ENCODE measurements at places on chromosomes 4 and X.
A peak's percentile ranks its signal among the peaks of the same experiment; 100 is the strongest.

- no peak for DNase-seq
Observed at GRCh38 chrX:23292354-23292987, 42.2 kb upstream of the PTCHD1 start.

GRCh38 chr4:124947622-124948265 lies 235.2 kb upstream of the ANKRD50 start:
- DNase-seq = no peak

GRCh38 chr4:38724475-38724808 lies 58.3 kb downstream of the TLR10 start:
- DNase-seq = no peak

GRCh38 chr4:95256108-95256835 lies 292.5 kb downstream of the UNC5C start:
- DNase-seq = no peak

- DNase-seq = no peak
Observed at GRCh38 chr4:15150631-15151030, 148.3 kb downstream of the CPEB2 start.

DNA sequence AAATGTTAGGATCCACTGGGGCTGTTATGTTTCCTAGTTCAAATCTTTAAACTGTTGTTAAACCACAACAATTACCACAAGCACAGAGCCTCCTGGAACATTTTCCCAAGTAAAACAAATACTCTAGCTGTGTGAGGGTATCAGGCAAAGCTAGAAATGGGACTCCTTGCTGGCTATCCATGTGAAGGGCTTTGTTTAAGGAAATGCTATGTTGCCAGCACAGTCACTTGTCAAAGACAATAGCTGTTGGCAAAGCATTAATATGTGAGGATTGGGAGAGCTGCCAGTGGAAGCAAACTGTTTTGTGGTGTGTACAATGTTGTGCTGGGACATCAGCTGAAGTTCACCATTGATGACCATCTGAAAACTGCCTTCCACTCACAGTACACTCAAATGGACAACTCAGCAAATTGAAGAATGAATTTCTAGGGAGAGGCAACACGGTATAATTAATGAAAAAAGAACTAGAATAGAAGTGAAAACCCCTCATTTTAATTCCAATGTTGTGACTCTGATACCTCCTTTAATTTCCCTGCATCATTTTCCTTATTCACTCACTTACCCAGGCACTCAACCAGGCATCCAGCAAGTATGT lies 100.8 kb downstream of the ANXA3 start:
- no peak for DNase-seq

DNA sequence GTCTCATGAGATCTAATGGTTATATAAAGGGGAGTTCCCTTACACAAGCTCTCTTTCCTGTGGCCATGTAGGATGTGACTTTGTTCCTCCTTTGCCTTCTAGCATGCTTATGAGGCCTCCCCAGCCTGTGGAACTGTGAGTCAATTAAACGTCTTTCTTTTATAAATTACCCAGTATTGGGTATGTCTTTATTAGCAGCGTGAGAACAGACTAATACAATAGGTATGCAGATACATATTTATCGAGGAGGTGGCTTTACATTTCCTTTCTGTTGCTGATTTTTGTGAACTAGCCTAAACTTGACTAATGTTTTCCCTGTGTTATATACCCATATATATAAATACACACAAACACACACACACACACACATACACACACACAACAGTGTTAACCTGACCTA lies 80.2 kb downstream of the VCX2 start:
- DNase-seq = no peak

GRCh38 chr4:54228546-54228945 lies 547 bp upstream of the PDGFRA start:
- DNase-seq = no peak

DNA sequence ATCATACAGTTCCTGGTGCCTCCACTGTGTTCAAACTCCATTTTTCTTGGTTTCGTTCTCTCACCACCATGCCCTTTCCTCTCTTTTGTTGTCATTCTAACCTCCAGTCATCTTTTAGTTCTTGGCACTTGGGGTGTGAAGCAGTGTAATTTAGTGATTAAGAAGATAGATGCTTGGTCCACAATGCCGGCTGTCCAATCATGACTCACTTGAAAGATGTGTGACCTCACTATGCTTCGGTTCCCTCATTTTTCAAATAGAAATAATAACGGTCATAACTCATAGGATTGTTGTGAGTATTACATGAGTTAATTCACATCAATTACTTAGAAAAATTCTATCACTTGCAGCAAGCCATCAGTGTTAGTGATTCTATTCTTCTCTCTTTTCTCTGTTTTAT lies 327.8 kb downstream of the ADGRL3 start:
- DNase-seq = no peak

DNA sequence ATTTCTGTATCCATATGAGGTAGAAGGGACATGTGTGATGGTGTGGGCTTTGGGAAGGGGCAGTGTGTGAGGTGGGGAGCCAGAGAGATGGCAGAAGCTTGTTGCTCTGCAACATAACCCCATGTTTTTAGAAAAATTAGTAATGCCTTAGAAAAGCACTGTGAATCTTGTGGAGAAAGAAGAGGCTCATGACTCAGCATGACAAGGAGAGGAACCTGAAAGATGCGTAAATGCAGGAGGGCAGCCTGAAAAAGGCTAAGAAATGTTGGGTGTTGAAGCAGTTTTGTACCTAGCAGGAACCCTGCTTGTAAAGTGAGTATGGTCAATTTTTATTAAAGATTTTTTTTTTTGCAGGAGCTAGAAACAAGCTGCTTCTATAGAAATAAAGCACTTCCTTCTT lies 59.8 kb downstream of the ARSJ start:
- DNase-seq = no peak

- no peak for DNase-seq
Observed at GRCh38 chr4:115675719-115676118, 562.3 kb upstream of the NDST4 start.

- DNase-seq = no peak
Observed at GRCh38 chr4:2862528-2862927, 18.9 kb downstream of the ADD1 start.

GRCh38 chrX:149629730-149630387 lies 1.7 kb downstream of the TMEM185A start:
- no peak for DNase-seq

DNA sequence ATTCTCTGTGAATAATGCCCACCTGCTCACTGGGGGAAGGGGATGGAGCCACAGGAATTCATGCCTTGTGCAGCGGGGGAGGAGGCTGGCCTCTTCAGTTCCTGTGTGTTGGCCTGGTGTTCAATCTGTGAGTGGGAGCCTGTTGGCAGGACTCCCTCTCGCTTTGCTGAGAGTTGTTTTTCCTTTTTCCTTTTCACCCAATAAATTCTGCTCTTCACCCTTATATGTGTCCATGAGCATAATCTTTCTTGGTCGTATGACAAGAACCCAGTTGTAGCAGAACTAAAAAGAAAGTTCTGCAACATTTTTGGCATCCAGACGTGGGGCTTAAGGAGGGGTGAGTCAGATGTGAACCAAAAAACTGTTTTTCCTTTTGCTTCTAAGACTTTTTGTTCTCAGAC lies 235.2 kb upstream of the HDX start:
- DNase-seq = no peak

- no peak for DNase-seq
Observed at GRCh38 chr4:153790962-153791551, 2.2 kb upstream of the SFRP2 start.

- no peak for DNase-seq
Observed at GRCh38 chr4:112225157-112225556, 6.4 kb upstream of the AP1AR start.

GRCh38 chrX:105168577-105168976 lies 51.9 kb downstream of the TEX13A start:
- no peak for DNase-seq

- DNase-seq = no peak
Observed at GRCh38 chr4:125722009-125722408, 407.3 kb downstream of the FAT4 start.

GRCh38 chr4:159002950-159003349 lies 99.9 kb upstream of the RAPGEF2 start:
- peak; percentile 34 for DNase-seq

GRCh38 chrX:117969328-117969727 lies 147.3 kb downstream of the KLHL13 start:
- no peak for DNase-seq

All from AG04450 (cell line).